ENCODE measurements at places on chromosomes 2 and 18.

- DNase-seq, result no peak
Measured at GRCh38 chr2:67974559-67975430, 88.0 kb downstream of the C1D start.

DNA sequence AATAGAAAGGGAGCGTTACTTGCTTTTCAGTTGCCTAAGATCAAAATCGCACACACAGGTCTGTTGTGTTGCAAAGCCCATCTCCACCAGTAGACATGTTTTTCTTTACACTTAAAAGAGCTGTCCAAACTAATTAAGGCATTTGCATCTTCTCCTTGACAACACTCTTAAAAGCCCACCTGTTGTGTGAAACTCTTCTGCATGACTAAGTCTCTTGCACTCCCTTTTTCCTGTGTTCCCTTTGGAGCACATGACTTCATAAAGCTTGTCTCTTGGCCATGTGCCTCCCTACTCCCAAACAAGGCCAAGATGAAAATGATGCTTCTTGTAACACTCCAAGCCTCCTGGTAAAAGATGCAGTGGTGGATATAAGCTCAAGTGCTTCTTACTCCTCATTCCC, 26.1 kb downstream of the PID1 start:
- DNase-seq, result no peak

DNA sequence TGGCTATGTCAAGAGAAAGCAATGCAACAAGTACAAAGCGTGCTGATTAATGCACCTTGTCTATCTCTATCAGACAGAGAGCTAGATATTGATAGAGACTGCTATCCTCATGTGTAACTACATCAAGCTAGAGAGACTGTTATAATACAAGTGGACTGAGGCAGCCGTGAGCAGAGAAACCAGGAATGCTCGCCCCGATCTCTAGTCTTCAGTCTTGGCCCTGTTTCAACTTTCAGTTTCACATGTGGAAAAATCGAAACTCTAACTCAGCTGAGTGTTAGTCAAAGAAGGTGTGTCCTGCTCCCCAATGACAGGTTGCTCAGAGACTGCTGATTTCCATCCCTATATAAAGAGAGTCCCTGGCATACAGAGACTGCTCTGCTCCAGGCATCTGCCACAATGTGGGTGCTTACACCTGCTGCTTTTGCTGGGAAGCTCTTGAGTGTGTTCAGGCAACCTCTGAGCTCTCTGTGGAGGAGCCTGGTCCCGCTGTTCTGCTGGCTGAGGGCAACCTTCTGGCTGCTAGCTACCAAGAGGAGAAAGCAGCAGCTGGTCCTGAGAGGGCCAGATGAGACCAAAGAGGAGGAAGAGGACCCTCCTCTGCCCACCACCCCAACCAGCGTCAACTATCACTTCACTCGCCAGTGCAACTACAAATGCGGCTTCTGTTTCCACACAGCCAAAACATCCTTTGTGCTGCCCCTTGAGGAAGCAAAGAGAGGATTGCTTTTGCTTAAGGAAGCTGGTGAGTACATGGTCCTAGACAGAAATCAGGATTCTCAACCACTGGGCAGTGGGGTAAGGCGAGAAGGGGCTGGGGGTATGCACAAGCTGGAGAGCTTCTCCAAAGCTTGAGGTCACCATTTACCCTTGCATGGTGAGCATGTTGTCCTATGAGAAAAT, at the start of gene RSAD2:
TSS of gene RSAD2 (plus strand) at position 376 of the 903 bp plus-strand sequence. CDS start at position 400, 24 bp downstream.
- DNase-seq, result peak; percentile 16

GRCh38 chr18:48475635-48476549, 62.9 kb upstream of the CTIF start:
- DNase-seq, result peak; percentile 68

DNA sequence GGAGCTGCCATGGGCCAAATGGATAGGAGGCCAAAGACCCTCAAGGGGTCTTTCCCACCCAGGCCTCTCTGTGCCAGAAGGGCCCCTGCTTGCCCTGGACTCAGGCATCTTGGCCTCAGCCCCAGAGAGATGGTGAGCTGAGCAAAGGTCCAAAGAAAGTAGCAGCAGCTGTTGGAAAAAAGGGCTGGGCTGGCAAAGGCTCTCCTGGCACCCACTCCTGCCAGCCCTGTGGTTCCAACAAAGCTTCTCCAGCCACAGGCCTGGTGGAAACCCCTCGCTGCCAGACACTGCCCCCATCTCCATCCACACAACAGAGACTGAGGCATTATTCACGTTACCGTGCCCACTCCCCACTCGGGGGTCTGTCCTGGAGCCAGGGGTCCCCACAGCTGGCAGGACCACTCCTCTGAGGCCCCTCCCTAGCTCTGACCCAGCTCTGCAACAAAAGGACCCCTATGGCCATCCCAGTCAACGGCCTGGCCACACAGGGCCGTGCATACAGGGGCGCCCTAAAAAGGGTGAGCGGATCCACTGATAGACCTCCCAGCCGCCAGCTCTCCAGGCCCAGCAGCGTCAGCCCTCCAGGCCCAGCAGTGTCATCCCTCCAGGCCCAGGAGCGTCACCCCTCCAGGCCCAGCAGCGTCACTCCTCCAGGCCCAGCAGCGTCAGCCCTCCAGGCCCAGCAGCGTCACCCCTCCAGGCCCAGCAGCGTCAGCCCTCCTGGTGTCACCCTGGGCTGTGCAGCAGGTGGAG, 10.1 kb downstream of the BIN1 start:
- DNase-seq, result no peak

DNA sequence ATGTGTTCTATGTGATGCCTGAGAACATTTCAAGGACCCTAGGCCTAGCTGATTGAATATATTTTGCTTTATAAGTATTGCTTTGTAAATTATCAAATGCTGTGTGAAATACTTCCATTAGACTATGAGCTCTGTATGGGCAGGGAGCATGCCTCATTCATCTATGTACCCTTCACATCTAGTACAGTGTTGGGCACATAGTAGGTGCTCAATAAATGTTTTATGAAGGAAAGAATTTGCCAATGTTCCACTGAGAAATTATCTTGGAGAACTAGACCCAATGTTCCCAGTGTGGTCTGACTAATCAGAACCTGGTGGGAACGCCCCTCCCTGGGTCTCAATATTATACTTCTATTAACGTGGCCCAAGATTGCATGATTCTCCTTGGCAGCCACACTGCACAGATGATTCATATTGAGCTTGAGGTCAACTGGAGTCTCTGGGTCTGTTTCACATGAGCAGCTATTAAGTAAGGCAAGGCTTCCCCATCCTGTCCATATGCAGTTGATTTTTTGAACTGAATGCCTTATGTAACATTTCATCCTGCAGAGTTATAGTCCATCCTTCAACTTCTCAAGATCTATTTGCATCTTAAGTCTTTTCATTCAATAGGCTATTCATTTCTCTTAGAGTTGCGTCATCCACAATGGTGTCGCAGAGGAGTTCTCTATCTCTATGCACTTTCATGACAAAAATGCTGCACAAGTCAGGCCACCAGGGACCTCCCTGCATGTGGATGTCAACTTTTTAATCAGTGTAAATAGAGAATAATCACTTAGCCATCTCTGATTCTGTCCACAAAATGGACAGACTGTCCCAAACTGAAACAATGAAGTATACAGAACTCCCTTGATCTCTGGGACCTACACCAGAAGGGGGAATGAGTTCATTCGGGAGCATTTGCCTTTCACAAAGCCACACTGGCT, 257.6 kb downstream of the CYP26B1 start:
- DNase-seq, result no peak

GRCh38 chr18:48802543-48803290, 148.0 kb downstream of the SMAD7 start:
- no peak for DNase-seq

GRCh38 chr2:102591491-102592045, 27.8 kb upstream of the SLC9A2 start:
- no peak for DNase-seq

DNA sequence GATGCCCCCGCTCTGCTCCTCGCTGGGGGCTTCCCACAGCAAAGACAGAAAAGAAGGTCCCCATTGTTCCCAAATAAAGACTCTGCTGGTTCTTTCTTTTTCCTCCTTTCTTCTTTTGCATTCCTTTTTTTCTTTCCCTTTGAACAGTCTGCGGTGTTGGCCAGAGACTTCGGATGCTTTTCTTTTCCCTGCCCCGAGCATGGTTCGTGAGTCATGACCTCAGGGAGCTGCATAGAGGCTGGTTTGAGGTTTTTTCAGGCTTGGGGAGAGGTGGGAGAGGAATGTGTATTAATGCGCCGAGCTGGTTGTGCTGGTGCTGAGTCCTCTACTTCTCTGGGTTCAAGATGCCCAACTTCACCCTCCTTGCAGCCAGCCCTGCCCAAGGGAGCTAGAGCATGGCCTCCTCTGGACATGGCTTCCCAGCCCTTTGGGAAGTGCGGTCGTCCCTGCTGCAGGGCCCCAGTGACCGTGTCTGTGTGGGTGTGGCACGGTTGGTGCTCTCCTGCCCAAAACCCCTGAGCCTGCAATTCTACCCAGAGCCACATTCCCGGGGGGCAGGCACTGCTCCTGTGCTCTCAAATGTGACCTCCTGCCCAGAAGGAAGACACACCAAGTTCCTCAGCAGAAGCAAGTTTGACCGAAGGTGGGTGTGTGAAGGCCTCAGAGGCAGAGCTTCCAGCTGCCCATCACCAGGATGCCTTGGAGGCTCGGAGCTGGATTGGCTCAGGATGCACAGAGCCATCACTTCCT, 9.0 kb upstream of the ARHGEF4 start:
- no peak for DNase-seq

GRCh38 chr2:172667581-172668325, 67.9 kb upstream of the RAPGEF4 start:
- no peak for DNase-seq

GRCh38 chr2:88091943-88092342, 24.3 kb downstream of the SMYD1 start:
- DNase-seq, result no peak

DNA sequence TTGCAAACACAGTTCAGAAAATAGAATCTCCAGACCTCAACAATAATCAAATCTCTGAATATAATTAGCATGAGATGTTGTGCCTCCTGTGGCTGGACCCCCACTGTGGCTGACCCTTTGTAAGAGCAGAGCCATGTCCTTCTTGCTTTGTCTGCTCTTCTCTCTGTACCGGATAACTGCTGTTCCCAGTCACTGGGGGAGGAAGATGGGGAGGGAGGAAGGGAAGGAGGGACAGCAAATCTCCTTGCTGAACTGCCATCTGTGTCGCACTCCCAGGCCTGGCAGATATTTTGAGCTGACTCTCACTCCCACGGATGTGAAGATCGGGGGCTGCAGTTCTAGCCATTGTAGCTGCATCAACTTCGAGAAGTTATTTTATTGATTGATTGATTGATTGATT, 319.0 kb upstream of the CXCR4 start:
- DNase-seq, result no peak

GRCh38 chr2:41867553-41867952, 180.3 kb upstream of the PKDCC start:
- peak; percentile 12 for DNase-seq

DNA sequence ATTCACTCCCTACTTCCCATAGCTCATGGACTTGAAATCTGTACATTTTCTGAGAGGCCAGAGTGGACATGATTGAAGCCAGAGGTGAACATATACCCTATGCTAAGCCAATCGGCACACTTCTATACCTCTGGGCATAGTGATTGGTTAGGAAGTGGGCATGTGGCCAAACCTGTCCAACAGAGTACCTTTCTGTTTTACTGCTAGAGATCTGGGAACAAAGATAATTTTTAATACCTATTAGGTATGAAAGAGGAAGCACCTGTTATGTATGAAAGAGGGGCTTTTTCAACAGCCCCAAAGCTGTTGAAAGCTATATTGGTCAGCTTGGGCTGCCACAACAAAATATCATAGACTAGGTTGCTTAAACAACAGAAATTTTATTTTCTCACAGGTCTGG, 27.7 kb downstream of the METTL8 start:
- peak; percentile 77 for DNase-seq

- DNase-seq, result no peak
Measured at GRCh38 chr18:10009321-10010144, 95.7 kb downstream of the VAPA start.

DNA sequence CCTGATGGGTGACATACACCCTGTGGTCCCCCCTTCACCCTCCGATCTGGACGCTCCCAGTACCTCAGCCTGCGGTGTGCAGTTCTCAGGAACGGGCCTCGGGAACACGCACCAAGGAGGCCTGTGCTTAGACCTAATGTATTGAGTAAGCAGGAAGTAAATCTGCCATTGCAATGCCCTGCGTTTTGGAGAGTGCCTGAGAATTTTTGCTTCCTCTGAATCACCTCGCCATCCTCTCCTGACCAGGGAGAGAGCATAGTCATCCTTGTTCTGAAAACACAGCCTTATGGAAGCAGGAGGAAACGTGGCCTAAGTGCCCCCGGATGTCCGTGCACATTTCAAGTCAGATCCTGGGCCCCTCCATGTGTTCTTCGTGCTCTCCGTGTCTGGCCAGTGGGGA, 272.2 kb downstream of the NDUFA10 start:
- no peak for DNase-seq

DNA sequence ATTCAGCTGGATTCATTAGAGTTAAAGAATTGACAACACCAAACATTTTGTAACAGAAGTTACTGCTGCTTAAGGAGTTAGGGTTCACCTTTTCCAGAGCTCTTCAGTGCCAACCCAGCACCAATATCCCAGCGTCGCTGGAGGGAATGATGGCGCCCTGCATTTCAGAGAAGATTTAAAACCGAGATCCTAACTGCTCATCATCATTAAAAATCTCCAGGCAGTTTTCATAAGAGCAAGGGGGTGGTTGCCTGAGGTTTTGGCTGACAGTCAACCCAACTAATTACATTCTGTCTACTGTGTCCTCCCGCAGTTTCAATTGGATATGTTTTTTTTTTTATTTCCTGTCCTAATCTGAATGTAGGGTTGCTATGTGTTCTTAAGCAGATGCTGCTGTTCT, 509.6 kb upstream of the TCF4 start:
- DNase-seq, result no peak

GRCh38 chr18:13625355-13625754, 101.0 kb downstream of the FAM210A start:
- no peak for DNase-seq

GRCh38 chr2:11940121-11940743, 193.8 kb downstream of the LPIN1 start:
- DNase-seq, result no peak

GRCh38 chr18:41501848-41502247, 453.2 kb upstream of the PIK3C3 start:
- no peak for DNase-seq

GRCh38 chr2:127576433-127577207, 41.1 kb downstream of the MYO7B start:
- DNase-seq, result no peak

DNA sequence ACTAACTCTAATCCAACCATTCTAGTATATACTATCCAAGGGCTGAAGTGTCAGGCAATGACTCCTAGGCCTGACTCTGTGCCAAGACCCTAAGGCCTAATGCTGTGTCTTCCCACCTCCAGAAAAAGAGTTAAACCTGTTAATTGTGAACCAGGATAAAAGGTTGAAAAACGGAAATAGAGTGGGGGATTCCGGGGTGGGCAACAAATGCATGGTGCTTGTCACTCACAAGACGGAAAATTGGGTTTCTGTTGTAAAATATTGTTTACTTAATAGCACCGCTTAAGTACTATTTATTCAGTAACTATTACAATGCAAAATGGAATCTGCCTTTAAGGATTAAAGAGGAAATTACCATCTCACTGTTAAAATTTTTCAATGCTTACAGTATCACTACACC, 3.2 kb downstream of the STK17B start:
- DNase-seq, result no peak

GRCh38 chr18:44681076-44681970, 635 bp downstream of the SETBP1 start:
- no peak for DNase-seq

Measured in GM12865 (cell line).